ENCODE measurements at places on chromosomes 1 and 21. TPM values are rescaled to one million over a fixed set of nuclear protein-coding genes. Genes with fewer than 3 reads are reported as not detected.

MAP3K21 gene
- 0.59 TPM for total RNA-seq

FALEC gene
- not detected for total RNA-seq

ITGB2 gene
- 447 TPM for total RNA-seq

SGIP1 gene
- total RNA-seq, result not detected

CCNL2 gene
- 111 TPM for total RNA-seq

XKR8 gene
- 6.6 TPM for total RNA-seq

SRGAP2 gene
- 83.2 TPM for total RNA-seq

SELL gene
- 517 TPM for total RNA-seq

SPRR4 gene
- total RNA-seq, result not detected

VAMP4 gene
- total RNA-seq, result 16.5 TPM

METTL25B gene
- 29.8 TPM for total RNA-seq

EFHD2 gene
- 110 TPM for total RNA-seq

ENAH gene
- total RNA-seq, result 0.07 TPM

HES5 gene
- not detected for total RNA-seq

HSF2BP gene
- 0.30 TPM for total RNA-seq

MPL gene
- not detected for total RNA-seq

OR6K3 gene
- not detected for total RNA-seq

TEKT2 gene
- total RNA-seq, result not detected

PLXNA2 gene
- total RNA-seq, result 0.89 TPM

PALMD gene
- not detected for total RNA-seq

PRDX6 gene
- total RNA-seq, result 110 TPM

AMY1A gene
- total RNA-seq, result not detected

S100A2 gene
- 0.73 TPM for total RNA-seq

CFAP74 gene
- total RNA-seq, result not detected

PGLYRP4 gene
- total RNA-seq, result not detected

TMEM269 gene
- 0.23 TPM for total RNA-seq

CLDN19 gene
- not detected for total RNA-seq

ASCL5 gene
- total RNA-seq, result not detected

CD1B gene
- total RNA-seq, result not detected

All from T-helper 2 cell treated with Interferon-gamma antibody and Interleukin-4, amounts not matched to agents 100 ng/mL and 5 ng/mL, for 36 hours (primary cell).